ENCODE measurements at places on chromosomes 6 and 20. TPM values are rescaled to one million over a fixed set of nuclear protein-coding genes. Genes with fewer than 3 reads are reported as not detected.

- no peak for DNase-seq
Measured at GRCh38 chr6:124888581-124889371, 73.5 kb upstream of the RNF217 start.

DNA sequence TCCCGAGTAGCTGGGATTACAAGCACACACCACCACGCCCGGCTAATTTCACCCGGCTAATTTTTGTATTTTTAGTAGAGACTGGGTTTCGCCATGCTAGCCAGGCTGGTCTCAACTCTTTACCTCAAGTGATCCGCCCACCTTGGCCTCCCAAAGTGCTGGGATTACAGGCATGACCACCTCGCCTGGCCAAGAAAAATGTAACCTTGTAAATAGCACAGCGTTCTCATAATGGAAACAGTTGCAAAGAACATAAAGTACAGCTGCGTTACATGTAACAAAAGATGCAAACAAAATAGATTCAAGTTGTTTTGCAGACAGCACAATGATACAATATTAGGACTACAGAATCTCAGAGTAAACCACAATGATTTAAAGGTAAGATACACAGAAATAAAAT lies 14.6 kb downstream of the TLDC2 start:
- no peak for DNase-seq

DNA sequence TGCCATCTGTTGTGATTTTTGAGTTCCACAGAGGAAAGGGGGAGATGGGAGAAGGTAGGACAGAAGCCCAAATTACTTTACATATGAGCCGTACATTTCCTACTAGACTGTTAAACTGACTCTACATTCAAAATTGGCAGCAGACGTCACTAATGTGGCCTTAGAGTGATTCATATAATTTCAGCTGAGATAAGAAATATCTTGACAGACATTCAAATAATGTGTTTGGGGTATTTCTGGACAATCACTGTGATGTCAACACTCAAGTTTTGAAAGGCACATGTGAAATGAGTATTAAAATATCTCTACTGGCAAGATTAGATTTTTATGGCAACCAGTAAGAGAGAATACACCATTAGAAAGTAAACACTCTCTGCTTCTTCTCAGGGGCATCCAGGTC lies 104.0 kb downstream of the MTFR2 start:
- no peak for DNase-seq

DNA sequence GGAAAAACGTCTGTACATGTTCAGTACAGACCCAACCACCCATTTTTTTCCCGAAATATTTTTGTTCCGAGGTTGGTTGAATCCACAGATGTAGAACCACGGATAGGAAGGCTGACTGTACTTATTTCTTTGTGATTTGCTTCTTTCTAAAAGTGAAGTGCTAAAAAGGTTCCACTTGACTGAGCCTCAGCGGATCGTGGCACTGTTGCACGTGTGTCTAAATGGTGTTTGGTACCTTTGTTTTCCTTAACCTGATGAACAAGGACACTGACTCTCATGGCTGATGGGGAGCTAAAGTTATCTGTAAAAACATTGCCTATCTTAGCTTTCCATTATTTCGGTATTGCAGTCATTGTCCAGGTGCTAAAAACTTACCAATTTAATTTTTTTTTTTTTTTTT lies 6.2 kb downstream of the BPHL start:
- DNase-seq, result no peak

Gene NR2E1
- total RNA-seq, result not detected

Gene STXBP5
- total RNA-seq, result 28.9 TPM

Gene OOEP
- not detected for total RNA-seq

Gene BIRC7
- total RNA-seq, result not detected

Data from uterus (tissue), 4 donors.